Stimulated activated CD8-positive, alpha-beta memory T cell treated with anti-CD3 and anti-CD28 coated beads, Interleukin-4, amount 100 ng/mL, for 4 hours (primary cell): ENCODE measurements at places on chromosomes 12 and 14.

- DNase-seq: no peak
Observed at GRCh38 chr14:88791629-88792472, 902 bp downstream of the EML5 start.

GRCh38 chr12:78018171-78018910 is 187.6 kb downstream of the NAV3 start:
- DNase-seq: no peak

DNA sequence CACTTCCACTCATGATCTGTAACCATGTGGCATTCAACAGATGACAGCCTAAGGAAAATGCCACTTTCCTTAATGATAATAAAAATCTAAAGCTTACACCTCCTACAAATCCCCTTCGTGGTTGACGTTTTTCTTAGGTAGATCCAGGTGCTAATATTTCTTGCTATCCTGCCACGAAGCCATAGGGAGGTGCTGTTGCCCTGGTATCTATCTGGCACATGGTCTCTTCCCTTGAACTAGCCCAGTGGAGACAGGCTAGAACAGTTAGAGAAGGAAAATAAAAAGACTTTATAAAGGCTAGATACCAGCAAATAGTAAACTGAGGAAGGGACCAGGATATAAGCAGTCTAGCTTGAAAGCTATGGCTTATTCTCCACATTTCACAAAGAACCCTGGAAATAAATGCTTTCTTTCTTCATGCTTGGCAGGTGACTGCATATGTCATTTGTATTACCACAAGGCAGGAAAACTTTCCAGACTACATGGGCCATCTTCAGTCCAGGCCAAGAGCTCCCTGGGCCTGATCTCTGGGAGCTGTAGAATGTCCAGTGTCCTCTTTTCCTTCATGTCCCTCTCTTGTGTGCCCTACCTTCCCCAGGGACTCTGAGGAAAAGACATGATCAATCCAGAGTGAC is 15.3 kb downstream of the SPIC start:
- DNase-seq: no peak

DNA sequence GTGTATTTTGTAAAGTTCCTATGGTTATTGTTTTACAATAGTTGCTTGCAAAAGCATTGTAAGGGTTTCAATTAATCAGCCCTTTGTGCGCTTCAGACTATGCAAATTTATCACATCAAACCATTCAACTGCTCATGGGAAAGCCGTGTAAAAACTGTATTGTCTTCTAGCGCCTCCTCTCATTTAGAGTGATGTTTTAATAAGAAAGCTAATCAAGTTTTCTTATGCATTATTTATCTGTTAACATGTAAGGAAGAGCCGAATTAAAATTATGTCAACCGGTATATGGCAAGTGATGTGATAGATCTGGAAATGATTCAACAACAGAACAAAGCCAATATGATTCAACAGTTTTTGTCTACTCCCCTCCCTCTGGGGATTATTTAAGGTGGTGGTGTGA is 92.5 kb upstream of the RFX4 start:
- DNase-seq: no peak

- DNase-seq: no peak
Observed at GRCh38 chr14:30518867-30519560, 39.9 kb upstream of the G2E3 start.

DNA sequence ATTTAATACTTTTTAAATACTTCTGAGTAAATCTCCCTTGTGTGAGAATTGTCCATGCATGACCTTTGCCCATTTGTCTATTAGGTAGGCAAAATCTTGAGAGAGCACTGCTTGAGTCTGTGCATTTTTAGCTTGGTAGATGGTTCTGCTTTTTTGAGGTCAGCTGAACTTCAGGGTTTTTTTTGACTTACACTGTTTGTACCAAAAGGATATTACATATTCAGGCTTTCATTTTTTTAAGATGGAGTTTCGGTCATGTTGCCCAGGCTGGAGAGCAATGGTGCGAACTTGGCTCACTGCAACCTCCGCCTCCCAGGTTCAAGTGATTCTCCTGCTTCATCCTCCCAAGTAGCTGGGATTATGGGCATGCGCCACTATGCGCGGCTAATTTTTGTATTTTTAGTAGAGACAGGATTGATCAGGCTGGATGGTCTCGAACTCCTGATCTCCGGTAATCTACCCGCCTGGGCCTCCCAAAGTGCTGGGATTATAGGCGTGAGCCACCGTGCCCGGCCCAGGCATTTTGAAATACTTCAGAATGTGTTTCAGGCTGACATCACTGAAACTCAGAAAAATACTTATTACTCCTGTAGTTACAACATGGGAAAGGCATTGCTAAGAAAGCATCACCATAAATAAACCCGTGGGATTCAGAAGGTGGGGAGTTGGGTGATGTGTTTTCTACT is 11.1 kb downstream of the RASSF3 start:
- no peak for DNase-seq

DNA sequence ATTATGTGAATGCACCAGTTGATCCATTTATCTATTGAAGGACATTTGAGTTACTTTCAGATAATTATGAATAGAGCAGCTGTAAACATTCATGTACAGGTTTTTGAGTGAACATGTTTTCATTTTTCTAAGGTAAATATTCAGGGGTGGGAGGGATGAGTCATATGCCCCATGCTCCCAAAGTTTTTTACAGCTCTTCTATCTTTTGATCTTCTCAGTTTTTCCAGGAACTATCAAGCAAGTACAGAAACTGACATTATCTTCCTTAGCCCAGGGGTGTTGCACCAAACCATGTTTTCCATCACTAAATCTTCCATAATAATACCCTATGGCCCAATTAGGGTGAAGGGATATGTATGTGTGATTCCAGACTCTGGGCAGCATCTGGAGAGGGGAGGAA is 384.5 kb downstream of the EMP1 start:
- no peak for DNase-seq

DNA sequence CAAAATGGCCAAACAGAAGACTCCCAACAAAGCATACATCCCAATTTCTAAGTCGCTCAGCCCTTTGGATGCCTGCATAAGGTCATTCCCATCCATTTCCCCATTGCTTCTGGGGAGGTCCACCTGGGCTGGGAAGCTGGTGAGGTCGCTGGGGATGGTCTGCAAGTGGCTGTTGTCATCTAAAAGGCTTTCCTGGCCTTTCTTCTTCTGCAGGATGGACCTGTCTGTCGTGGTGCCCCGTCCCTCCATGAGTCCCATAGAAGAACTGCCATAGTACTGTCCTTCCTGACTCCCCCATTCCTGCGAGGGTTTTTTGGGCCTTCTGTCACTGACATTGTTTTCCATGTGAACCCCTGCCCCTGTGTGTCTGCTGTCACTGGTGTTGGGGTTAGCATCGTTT is 221.1 kb downstream of the GLT1D1 start:
- no peak for DNase-seq

- no peak for DNase-seq
Observed at GRCh38 chr12:116539905-116540482, 19.2 kb upstream of the MAP1LC3B2 start.

- DNase-seq: no peak
Observed at GRCh38 chr12:148676-149416, 65.1 kb downstream of the SLC6A12 start.
